ENCODE measurements at places on chromosomes 13 and 19.

GRCh38 chr19:39813264-39813993, 20.5 kb downstream of the DYRK1B start:
- DNase-seq, result no peak

GRCh38 chr19:13986348-13986904, 19.7 kb downstream of the RFX1 start:
- DNase-seq, result peak; percentile 97

DNA sequence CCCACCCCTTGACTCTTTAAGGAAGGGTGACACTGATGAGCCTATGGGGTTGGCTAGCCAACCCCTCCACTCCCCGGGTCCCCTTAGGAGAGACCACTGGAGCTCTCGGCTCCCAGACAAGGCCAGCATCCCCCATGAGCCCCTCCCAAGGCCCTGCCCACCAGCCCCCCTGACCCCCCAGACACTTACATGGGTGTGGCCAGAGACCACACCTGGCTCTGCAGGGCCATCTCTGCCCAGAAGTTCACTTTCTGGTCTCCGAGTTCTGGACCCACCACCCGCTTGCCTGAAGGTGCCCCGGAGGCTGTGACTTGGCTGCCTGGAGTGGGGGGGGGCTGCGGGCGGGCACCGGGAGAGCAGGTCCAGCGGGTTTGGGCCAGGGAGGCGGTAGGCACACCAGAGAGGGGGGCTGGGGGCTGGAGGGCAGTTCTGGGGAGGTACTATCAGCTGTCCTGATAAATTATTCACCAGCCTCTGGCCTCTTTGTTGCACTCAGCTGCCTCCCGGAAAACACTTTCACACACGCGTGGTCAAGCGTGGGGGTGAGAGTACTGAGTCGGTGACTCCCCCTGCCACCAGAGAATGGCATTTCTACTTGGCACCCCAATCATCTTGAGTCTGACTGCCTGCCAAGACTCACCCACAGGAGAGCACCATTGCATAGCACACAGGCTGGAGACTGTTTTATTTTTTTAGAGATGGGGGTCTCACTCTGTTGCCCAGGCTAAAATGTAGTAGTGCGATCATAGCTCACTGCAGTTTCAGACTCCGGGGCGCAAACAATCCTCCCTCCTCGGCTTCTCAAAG, at the start of gene PALM3:
TSS of gene PALM3 (minus strand) at position 326 of the 807 bp plus-strand sequence. CDS start at position 230, 96 bp downstream.
- DNase-seq, result peak; percentile 4

- no peak for DNase-seq
Observed at GRCh38 chr13:96338030-96338429, 248.1 kb downstream of the HS6ST3 start.

DNA sequence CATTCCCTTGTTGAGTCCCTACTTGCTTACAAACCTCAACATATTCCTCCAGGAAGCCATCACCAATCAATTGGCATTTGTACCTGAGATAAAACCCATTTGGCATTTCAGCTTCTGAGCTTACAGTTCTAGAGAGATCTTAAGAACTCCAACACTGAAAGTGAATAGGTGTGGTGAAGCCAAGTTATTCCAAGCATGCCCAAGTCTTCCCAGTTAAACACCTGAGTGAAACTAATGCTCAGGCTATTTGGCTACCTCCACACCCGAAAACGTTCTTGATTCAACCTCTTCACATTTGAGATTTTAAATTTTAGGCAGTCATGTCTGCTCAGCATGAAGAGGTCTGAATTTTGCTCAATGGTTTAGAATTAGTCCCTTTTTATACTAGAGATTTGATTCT, 2.5 kb upstream of the SCEL start:
- DNase-seq, result no peak

GRCh38 chr13:35733827-35734226, 257.3 kb upstream of the MAB21L1 start:
- no peak for DNase-seq

DNA sequence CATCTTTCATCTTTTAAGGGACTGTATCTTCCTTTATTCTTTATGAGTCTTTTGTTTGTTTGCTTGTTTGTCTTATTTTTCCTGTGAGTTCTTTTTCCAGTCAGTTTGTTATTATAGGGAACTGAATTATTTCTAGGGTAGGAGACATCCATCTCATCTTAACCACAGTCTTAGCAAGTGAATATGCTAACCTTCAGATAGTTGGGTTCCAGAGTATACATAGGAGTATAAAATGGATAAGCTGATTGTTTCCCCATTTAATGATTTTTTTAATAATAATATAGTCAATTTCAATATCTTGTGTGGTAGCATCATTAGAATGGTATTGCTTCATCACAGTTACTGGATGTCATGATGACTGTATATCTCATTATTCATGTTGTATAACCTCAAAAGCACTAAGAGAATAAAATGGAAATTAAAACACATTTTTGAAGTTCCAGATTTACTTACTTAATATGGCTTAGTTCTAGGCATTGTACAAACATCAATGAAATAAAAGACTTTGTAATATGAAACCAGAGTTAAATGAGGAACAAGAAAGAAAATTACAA, 33.0 kb downstream of the GPC6 start:
- DNase-seq, result no peak

DNA sequence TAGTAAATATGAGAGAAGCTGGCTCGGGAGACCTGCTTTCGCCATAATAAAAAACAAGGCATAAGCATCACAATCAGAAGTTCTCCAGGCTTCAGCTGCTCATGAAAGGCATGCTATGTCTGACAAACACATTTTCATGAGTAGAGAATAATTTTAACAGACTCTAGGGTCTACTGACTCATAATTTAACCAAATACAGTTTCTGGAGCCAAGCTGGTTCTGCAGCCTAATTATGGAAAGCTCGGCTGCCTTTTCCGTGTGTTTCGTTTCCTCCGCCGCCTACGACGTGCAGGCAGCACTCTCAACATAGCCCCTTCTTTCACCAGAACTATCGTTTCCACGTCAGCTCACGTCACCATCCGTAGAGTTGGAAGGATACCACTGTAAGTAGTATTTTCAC, 5.7 kb downstream of the MCF2L start:
- no peak for DNase-seq
